ENCODE measurements at places on chromosomes 6 and 20.
A peak's percentile ranks its signal among the peaks of the same experiment; 100 is the strongest.

DNA sequence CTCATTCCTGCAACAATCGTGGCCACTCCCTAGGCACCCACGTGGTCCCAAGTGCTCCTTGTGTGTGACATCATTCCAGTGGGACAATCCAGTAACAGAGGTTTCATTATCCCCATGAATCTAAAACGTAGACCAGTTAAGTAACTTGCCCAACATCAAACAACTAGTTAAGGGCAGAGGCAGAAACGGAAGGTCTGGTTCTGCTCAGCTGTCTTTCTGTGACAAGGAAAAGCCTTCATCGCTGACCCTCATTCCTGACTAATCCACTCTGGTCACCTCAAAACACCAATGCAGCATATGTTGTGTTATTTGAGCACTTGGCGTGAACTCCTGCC lies 261.4 kb upstream of the JARID2 start:
- no peak for DNase-seq

- DNase-seq, result no peak
These were observed 14.8 kb downstream of the ARMC12 start for GRCh38 chr6:35751594-35751993.

- DNase-seq, result no peak
These were observed 493.1 kb upstream of the FLRT3 start for GRCh38 chr20:14830466-14830865.

DNA sequence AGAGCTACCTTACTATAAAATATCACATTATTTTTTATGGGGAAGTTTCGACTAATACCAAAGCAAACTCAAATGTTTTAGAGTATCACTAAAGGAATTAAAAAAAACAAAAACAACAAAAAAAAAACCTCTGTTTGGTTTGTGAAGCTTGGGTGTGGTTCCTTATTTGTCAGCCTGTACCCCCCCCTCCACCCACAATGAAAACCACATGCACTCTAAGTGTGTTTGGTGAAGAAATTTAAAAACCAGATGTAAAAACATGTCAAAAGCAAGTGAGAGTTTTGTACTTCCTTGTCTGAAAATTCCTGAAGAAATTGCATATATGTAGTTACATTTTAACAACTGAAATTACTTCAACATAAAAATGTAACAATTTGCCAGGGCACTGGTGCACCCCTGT lies 3.1 kb downstream of the STK38 start:
- no peak for DNase-seq

DNA sequence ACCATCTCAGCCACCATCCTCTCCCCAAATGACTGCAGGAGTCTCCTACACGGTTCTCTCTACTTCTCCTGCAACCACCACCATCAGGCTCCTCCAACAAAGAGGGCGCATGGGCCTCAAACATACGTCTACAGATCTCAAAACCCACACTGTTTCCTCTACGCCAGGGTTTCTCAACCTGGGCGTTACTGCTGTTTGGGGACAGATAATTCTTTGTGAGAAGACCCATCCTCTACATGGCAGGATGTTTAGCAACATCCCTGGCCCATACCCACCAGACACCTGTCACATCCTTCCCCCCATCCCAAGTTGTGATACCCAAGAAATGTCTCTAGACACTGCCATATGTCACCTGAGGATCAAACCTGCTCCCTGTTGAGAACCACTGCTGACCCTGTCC lies 45.0 kb downstream of the ELMO2 start:
- DNase-seq, result peak; percentile 20

DNA sequence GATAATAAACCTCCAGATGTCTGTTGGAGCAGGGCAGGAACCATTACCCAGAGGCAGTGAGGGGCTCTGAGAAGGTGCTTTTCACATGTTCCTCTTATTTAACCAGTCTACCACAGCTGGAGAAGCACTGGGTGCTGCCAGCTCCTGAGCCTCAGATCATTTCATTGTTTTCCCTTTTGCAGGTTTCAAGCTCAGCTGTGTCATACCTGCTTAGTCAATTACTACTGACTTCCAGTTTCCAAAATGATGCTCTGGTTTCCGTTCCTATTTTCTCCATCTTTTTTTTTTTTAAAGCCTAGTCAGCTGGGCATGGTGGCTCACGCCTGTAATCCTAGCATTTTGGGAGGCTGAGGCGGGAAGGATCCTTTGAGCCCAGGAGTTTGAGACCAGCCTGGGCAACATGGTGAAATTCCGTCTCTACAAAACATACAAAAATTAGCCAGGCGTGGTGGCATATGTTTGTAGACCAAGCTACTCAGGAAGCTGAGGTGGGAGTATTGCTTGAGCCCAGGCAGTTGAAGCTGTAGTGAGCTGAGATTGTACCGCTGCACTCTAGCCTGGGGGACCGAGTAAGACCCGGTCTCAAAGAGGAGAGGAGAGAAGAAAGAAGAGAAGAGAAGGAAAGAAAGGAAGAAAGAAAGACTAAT lies 6.7 kb downstream of the FLOT1 start:
- no peak for DNase-seq

GRCh38 chr6:160132776-160133338 lies 11.2 kb downstream of the SLC22A1 start:
- DNase-seq, result no peak

- DNase-seq, result no peak
These were observed 2.6 kb upstream of the TP53INP2 start for GRCh38 chr20:34701405-34702085.

- DNase-seq, result no peak
These were observed 52.1 kb downstream of the KCNB1 start for GRCh38 chr20:49430320-49430719.

DNA sequence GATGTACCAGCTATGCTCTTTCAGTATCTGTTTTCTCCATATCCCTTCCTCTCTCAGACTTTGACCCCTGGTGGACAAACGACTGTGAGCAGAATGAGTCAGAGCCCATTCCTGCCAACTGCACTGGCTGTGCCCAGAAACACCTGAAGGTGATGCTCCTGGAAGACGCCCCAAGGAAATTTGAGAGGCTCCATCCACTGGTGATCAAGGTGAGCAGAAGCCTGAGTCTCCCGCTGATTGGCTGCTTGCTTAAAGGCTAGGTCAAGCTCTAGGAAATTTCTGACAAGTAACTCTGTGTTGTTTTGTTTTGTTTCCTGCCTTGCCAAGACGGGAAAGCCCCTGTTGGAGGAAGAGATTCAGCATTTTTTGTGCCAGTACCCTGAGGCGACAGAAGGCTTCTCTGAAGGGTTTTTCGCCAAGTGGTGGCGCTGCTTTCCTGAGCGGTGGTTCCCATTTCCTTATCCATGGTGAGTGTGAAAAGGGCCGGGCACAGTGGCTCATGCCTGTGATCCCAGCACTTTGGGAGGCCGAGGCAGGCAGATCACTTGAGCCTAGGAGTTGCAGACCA lies 28.6 kb downstream of the C6orf89 start:
- DNase-seq, result no peak

DNA sequence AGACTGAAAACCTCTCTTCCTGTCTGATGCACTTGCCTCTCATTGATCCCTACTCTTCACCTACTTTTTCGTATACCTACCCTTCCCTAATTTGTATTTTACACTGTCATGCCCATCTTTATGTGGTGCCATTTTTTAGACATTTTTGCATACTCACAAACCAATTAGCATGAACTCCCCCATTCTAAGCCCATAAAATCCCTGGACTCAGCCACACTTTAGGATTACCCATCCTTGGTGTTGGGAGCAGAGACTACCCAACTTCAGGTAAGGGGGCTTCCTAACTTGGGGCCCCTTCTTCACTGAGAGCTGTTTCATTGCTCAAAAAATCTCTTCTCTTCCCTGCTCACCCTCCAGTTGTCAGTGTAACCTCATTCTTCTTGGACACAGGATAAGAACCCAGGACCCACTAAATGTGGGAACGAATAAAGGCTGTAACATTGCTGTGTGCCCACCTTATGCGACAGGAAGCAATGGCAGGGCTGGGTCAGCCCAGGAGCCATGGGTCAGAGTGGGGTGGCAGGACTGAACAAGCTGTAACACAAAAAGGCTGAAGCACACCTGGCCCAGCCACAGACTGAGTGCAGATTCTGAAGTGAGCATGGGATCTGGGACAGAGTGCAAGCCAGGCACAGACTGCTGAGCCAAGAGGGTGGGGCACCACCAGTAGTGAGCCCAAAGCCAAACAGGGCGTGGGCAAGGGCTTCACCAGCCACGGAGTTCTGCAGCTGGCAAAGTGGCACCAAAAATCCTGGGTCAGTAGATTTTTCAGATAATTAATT lies 789.1 kb upstream of the HS3ST5 start:
- no peak for DNase-seq

GRCh38 chr6:142934599-142934998 lies 10.4 kb downstream of the HIVEP2 start:
- no peak for DNase-seq

Measured in activated naive CD8-positive, alpha-beta T cell treated with anti-CD3 and anti-CD28 coated beads for 36 hours (primary cell).